ENCODE measurements at places on chromosomes 12 and 14. TPM values are rescaled to one million over a fixed set of nuclear protein-coding genes. Genes with fewer than 3 reads are reported as not detected.
A peak's percentile ranks its signal among the peaks of the same experiment; 100 is the strongest.

- DNase-seq: no peak
Measured at GRCh38 chr12:116172224-116172849, 105.2 kb downstream of the MED13L start.

DNA sequence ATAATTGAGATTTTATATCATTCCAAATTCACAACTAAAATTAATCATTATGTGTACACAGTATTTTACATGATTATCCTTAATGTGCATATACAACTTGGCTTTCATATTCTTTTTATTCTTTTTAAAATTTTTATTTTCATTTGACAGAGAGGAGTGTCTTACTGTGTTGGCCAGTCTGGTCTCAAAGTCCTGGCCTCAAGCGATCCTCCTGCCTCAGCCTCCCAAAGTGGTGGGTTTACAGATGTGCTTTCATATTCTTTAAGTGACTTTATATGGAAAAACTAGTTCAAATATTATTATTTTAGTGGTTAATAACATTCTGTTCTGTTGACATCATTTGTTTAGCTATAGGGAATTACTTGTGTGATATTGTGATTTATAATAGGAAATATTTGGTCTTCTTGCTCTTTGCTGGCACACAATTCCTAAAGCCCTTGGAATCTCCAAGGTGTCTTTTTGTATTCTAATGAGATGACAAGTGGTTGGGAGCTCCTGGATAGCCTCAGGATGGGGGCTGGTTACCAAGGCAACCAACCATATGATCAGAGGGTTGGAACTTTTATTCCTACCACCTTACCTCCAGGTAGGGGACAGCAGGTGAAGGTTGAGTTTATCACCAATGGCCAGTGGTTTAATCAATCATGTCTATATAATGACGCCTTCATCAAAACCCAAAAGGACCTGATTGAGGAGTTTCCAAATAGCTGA lies 16.0 kb upstream of the ZNF410 start:
- DNase-seq: no peak

- no peak for DNase-seq
Measured at GRCh38 chr12:112005419-112006395, 7.3 kb downstream of the TMEM116 start.

DNA sequence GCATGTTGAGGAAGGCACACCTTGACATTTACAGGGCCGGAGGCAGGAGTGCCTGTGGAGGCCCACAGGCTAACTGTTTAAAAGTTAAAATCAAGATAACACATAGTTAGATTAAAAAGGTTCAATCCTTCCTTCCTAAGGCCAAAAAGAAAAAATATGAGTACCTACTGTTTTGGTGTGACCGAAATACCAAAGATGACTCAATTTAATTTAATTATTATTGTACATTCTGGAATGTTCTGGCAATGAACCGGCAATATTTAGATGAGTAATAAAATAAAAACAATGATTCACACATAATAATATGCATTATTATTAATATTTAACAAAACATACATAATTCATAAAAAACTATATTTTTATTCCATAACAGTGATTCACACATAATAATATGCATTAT lies 136.8 kb upstream of the NTF3 start:
- no peak for DNase-seq

- no peak for DNase-seq
Measured at GRCh38 chr12:123767613-123768012, 5.5 kb downstream of the DNAH10 start.

- no peak for DNase-seq
Measured at GRCh38 chr14:64653900-64654245, 50.4 kb upstream of the PLEKHG3 start.

DNA sequence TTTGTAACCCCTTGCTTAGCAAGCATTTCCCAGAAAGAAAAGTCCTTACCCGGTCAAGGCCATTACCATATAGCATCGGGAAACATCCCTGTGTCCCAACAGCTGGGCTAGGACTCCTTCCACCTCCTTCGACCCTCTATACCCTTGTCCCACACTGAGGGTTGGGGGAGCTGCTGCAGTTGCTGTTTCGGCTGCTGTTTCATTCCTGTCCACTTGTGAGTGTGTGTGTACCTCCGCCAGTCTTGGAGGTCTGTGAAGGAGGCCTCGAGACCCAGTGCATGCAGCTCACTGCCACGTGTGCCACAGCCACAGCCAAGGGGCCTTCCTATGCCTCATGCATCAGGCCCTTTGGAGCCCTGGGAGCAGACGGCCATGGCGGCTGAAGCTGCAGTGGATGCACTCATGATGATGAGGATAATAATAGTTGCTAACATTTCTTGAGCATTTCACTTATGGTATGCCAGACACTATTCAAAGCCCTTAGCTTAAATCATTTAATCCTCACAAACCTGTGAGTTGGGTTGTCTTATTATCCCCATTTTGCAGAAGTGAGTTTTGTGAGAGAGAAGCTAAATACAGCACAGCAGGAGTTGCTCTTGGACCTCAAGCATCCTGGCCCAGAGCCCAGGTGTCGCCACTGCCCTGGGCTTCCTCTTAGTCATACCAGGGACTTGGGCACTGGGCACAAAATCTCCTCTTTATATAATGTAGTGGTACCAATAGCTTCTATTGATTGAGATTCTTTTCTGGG lies 156.5 kb downstream of the PRKCH start:
- no peak for DNase-seq

DNA sequence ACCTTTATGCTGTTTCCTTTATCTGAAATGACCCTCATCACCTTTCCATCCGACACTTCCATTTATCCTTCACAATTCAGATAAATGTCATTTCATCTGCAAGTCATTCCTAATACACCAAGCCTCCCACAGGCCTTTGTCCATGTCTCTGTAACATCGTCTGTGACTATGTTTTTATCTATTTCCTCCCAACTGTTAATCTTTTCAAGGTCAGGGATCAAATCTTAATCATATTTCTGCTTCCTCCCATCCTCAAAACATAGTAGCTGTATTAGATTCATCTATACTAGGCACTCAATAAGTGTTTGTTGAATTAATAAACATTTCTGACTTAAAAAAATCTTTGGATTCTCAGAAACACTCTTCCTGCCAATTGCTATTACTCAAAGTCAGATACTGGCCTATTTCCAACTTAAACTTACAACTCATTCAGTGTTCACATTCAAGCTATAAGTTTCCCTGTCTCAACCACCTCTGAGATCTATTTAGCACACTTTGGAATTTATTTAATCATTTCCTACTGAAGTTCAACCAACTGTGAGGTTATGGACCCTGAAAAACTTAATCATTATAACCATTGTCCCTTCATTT lies 100.2 kb upstream of the ALX1 start:
- no peak for DNase-seq

- DNase-seq: no peak
Measured at GRCh38 chr12:102681747-102682146, 201.4 kb upstream of the IGF1 start.

GRCh38 chr12:52091061-52091460 lies 11.6 kb downstream of the SMIM41 start:
- peak; percentile 6 for DNase-seq

CFAP54 gene
- polyA plus RNA-seq: 0.87 TPM

HNF1A gene
- polyA plus RNA-seq: not detected

Measured in SK-N-SH (cell line).